ENCODE measurements at places on chromosomes 11 and 22.

GRCh38 chr11:28259177-28259843 lies 151.1 kb downstream of the METTL15 start:
- no peak for DNase-seq

DNA sequence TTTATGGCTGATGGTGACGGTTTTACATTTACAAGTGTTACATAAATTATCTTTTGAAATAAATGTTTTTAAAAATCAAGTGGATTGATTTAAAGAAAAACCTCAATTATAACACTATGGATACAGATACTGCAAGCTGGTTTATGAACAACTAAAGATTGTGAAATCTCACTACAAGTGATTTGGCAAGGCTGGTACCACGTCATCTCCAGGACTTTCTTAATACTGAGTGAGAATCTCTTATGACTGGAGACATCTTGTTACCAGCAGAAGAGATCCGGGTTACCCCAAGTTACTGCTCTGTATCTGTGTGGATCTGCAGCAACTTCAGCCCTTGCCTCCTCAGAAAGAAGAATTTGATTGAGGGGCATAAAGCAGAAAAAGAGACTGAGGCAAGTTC lies 452.9 kb downstream of the MN1 start:
- DNase-seq, result no peak

DNA sequence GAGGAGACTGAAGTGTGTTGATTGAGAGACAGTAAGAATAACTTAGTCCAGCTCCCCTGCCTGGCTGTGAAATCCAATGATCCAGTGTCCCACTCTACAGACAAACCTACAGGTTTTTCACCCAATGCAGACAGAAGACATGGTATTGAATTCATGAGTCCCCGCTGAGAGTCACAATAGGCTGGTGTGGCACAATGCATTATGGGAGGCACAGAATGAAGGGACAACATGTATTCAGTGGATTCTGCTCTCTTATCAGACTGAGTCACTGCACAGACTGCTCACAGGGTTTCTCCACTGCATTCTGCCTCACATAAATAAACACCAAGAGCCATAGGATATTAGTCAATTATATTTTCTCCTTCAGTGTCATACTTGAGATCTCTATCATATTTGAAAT lies 55.2 kb upstream of the TOP3B start:
- DNase-seq, result no peak

DNA sequence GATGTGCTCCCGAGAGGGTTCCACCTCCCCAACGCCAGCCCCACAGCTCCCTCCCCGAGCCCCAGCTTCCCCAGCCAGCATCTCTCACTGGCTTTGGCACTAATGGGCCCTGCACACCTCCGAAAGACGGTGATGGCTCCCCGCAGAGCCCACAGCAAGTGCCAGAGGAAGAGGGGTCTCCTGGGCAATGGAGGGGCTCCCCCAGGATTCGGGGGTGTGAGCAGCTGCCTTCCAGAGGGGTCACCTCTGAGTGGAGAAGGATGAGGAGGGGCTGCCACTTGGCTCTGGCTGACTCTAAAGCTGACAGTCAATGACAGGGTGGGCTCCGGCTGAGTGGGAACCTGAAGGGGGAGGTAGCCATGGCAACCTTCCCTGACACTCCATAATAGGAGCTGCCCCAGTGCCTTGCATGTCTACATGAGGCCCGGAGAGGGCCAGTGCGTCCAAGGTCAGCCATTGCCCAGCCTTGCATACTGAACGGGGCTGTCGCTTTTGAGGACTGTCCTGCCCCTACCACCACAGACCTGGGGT lies 98.6 kb upstream of the SYT13 start:
- DNase-seq, result no peak

GRCh38 chr11:2251138-2251537 lies 19.2 kb downstream of the ASCL2 start:
- DNase-seq, result no peak

- DNase-seq, result no peak
Measured at GRCh38 chr11:112178936-112179335, 3.6 kb downstream of the BCO2 start.

GRCh38 chr11:61912991-61913698 lies 4.2 kb downstream of the RAB3IL1 start:
- DNase-seq, result no peak

DNA sequence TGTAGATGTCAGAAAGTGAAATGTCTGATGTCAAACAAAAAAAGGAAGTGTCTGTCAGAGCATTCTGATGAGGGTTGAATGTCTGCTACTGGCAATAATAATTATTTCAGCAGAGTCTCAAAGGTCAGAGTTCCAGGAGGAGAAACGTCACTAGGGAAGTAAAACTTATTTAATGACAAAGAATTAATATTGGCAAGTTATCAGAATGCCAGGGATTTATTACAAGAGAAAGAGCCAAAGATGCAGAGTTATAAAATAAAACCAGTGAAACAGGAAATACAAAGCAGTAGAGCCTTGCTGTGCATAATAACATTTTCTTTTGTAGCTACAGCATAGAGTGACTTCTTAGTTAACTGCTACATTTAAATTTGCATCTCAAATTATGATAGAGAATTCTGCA lies 504.0 kb upstream of the LRRC4C start:
- no peak for DNase-seq

- no peak for DNase-seq
Measured at GRCh38 chr11:106322106-106322505, 244.6 kb downstream of the AASDHPPT start.

GRCh38 chr11:35798983-35799382 lies 136.4 kb downstream of the TRIM44 start:
- no peak for DNase-seq

- no peak for DNase-seq
Measured at GRCh38 chr11:61018059-61018458, 46.6 kb downstream of the CD6 start.

GRCh38 chr11:16408619-16409018 lies 52.3 kb upstream of the SOX6 start:
- DNase-seq, result no peak

GRCh38 chr11:12007769-12008737 lies at the start of gene DKK3:
Gene DKK3, minus strand, starts transcription at chr11:12008626. Its CDS starts 44 bp downstream, at chr11:12008582.
- no peak for DNase-seq

DNA sequence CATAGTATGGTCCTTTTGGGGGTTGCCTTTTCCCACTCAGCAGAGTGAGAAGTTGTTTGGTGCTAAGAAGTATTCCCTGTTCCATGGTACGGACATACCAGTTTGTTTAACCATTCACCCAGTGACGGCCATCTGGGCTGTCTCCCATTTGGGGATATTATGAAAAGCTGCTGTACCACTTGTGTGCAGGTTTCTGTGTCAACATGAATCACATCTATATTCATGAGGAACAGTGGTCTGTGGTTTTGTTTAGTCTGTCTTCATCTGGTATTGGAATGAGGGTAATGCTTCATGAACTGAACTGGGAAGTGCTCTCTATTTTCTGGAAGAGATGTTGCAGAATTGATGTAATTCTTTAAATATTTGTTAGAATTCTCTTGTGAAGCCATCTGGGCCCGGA lies 89.5 kb downstream of the TRMU start:
- DNase-seq, result no peak

- no peak for DNase-seq
Measured at GRCh38 chr11:124081483-124081882, 33.8 kb upstream of the VWA5A start.

GRCh38 chr11:111422494-111423249 lies 43.6 kb upstream of the POU2AF1 start:
- peak; percentile 35 for DNase-seq

DNA sequence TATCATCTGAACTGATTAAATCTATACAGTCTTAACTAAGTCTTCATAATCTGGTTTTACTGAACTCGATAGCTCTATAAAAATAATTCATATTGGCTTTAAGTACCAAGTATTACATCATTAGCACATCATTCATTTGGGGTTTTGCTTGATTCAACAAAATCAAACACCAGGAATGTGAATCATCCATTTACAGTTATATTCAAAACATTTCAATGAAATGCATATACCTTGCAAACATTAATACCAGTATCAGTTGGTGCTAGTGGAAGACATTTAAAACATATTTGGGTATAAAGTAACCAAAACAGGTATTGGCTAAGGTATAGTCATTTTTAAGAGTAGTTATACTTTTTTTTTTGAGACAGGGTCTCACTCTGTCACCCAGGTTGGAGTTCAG lies 12.2 kb upstream of the CCDC89 start:
- DNase-seq, result no peak

GRCh38 chr11:64466115-64466718 lies 107.3 kb downstream of the RPS6KA4 start:
- DNase-seq, result no peak

- DNase-seq, result peak; percentile 71
Measured at GRCh38 chr22:17368554-17369438, 464 bp upstream of the CECR2 start.

DNA sequence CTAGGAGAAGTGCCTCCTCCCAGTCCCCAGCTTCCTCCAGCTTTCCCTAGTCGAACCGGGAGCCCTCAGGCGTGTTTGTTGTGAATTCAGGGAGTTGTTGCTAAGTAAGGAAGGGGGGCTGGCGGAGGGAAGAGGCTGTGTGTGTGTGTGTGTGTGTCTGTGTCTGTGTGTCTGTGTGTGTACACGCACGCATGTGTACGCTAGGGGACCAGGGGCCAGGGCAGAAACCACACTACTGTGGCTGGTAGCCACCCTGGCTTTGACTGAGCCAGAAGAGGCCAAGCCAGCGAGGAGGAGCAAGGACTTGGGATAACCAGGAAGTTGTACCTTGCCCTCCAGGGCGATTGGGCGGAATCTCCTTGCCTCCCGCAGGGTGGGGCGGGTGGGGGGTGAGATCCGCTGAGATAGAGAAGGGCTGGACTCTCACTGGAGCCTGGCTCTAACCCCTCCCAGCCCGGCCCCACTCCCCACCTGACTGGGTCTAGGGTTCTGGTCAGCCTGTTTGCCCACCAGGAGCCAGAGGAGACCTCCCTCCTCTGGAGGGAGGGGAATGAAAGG lies 7.5 kb downstream of the BCL9L start:
- no peak for DNase-seq

GRCh38 chr11:96088914-96089313 lies 165.0 kb upstream of the MTMR2 start:
- DNase-seq, result no peak

DNA sequence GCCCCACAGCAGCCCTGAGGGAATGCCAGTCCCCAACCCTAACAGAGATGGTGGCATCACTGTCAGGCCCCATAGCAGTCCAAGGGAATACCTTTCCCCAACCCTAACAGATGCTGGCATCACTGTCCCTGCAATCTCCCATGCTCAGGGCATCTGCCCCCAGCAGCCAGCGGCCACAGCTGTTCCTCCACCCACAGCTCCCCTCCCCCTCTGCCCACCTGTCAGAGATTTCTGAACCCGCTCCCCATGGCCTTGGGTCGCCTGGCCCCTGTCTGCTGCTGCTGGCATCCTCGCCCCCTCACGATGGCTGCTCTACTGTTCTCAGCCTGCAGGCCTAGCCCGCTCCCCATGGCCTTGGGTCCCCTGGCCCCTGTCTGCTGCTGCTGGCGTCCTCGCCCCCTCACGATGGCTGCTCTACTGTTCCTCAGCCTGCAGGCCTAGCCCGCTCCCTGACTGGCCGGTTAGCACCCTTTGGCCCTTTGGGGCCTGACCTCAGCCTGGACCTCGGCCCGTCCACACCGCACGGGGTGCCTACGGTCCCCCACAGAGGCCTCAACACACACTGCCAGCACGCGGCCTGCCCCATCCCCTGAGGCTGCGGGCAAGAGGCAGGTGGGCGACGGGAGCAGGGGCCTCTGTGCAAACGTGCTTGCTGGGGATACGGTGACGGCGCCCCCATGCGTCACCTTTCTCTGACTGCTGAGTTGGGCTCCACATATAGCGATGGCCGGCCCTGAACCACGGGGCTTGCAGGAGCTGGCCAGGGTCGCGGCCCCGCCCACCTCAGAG lies 20.7 kb downstream of the CHID1 start:
- DNase-seq, result peak; percentile 66

GRCh38 chr22:19965771-19966709 lies 24.4 kb upstream of the TXNRD2 start:
- no peak for DNase-seq

GRCh38 chr22:43276321-43276720 lies 66.9 kb downstream of the SCUBE1 start:
- DNase-seq, result no peak

DNA sequence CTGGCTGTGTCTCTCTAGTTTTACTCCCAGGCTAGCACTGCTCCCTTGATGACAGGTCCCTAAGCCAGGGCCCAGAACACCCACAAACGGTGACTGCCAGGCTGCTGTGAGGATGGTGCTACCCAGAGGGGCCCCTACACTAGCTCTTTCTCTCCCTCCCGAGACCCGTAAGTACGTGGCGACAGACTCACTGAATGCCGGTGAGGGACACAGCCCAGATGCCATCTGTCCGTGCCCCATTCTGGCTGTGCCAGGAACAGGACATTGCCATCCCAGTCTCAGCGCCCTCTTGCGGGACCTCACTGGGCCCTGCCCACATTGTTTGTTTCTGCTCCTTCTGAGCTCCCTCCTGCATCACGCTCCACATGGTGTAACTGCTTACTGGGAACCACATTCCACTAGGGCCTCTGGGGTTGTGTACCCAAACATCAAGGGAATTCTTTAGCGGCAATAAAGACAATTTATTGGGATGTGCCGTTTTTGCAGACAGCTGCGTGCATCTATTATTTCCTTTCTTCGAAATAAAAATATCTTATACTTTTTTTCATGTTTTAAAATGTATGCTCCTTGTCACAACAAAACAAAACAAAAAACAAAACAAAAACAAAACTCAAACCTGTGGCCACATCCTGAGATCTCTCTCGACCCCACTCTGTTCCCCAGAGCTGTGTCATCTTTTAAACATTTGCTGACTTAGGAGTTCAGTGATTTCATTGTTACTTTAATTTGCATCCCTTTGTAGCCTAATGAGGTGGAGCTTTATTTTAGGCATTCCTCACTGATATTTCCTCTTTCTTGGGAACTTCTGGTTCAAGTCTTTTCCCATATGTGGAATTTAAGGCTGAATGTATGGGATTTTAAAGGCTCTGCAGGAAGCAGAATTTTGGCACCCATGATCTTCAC lies 4.4 kb upstream of the TPCN2 start:
- DNase-seq, result peak; percentile 53

DNA sequence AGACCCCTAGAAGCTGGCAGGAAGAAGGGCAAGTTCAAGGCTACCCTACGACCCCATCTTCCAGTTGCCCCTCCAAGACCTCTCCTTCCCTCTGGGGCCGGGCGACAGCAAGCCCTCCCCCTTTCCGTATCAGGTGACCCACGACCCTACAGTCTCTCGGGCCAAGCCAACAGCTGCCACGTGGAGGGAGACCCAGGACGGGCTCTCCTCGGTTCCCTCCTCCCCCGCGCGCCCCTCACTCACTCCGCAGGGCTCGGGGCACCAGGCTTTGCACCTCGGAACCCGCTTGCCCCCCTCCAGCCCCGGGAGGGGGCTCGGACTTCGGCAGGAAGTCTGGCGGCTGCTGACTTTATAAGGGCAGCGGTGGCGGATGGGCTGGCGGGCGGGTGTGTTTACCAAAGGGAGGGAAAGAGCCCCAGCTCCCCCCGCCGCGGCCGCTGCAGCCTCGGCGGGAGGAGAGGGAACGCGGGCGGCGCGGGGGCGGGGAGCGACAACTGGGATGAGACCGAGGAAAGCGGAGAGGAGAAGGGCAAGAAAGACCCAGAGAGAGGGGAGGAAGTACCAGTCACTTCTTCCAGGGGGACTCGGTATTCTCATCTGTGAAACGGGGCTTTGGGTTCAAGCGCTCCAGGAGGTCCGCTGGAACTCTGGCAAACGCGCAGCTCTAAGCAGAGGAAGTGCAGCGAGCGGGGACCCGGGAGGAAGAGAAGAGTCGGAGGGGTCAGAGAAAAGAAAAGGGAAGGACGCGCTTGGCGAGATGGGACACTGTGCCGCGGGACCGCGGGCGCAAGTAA lies 767 bp downstream of the SLC43A1 start:
- DNase-seq, result no peak

GRCh38 chr11:34380696-34381095 lies 22.9 kb upstream of the ABTB2 start:
- no peak for DNase-seq
